ENCODE measurements at places on chromosomes 12 and 14.

DNA sequence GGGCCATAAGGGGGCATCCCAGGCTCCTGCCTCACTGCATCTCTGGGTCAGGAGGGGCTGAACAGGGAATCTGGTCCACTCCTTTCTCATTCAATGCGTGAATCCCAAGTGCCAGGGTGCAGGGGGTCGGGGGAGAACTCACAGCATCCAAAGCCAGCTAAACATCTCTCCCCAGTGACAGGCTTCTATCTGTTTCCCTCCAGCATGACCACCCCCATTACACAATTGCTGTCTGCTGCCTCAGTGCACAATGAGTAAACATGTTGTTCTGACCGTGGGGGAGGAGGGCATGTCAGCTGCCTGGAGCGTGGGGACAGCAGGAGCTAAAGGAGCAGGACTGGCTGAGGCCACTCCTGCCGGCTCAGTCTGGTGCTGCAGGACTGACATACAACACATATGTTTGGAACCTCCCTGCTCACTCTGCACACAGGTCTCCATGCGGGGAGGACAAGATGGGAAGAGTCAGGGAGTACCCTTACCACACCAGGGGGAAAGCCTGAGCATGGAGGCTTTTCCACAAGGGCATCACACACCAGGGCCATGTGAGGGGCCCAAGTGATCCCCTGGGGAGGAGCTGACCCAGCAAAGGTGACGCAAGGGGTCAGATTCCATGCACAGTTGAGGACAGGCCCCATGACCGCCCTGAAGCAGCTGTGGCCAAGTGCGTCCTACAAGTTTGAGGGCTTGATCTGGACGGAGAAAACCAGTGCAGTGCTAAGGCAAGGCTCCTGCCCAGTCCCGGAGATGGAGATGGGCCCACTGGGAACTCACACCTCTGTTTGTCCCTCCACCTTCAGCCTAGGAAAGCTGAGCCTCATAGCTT, 1.4 kb downstream of the TNS2 start:
- DNase-seq = peak; percentile 89

DNA sequence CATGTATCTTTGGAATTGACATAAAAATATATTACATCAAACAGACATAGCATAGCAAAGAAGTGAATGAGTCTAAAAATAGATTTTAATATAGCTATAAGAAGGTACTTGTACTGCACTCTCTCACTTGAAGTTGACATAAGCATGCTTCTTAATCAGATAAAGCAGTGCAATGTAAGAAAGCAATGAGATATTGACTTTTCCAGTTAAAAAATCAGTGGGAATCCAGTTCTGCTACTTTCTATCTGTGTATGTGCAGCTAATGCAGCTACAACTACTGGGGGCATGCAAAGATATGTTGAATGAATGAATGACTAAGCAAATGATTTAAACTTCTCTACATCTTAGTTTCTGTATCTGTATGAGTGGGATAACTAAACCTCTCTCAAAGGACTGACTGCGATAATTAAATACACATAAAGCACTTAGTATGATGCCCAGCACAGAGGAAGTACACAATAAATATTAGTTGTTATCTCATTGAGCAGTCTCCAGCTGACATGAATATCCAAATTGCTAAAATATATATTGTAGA, 10.3 kb downstream of the WASHC3 start:
- DNase-seq = no peak

DNA sequence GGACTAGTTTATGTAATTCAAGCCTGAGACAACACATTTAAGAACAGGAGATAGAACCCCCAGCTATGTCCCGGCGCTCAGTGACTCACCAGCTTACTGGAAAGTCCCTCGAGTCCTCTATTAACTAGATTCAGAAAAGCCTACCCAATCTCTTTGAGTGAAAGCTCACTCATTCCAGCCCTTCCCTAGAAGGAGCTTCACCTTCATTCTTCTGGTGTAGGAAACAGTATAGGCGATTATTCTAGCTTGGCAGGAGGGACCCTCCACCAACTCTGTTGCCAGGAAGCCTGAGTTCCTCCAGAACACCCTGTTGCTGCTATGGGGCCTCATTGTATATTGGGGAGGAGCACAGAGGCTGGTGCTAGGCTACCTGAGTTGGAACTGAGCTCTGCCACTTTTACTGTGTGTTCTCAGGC, 57.2 kb upstream of the AEBP2 start:
- DNase-seq = no peak

DNA sequence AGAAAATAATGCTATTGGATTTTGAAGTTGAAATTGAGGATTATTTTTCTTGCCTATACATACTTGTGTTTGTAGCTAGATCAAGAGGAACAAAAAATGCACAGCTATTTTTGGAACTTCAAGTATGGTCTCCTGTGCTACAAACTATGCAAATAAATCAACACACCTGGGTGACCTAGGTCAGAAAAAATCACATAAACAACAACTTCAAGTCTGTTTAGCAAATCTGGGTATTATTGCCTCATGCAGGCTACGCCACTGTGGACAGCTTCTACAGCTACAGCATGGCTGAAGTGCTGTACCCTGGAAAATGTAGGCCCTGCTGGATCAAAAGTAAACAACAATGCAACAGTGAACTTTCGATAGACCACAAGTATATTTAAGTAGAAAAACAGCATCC, 87.5 kb downstream of the SLC6A15 start:
- DNase-seq = no peak

GRCh38 chr12:76489737-76490136, 69.8 kb downstream of the OSBPL8 start:
- no peak for DNase-seq

Data from head of caudate nucleus (tissue), 42 donors.